ENCODE measurements at places on chromosomes 5 and 9.

DNA sequence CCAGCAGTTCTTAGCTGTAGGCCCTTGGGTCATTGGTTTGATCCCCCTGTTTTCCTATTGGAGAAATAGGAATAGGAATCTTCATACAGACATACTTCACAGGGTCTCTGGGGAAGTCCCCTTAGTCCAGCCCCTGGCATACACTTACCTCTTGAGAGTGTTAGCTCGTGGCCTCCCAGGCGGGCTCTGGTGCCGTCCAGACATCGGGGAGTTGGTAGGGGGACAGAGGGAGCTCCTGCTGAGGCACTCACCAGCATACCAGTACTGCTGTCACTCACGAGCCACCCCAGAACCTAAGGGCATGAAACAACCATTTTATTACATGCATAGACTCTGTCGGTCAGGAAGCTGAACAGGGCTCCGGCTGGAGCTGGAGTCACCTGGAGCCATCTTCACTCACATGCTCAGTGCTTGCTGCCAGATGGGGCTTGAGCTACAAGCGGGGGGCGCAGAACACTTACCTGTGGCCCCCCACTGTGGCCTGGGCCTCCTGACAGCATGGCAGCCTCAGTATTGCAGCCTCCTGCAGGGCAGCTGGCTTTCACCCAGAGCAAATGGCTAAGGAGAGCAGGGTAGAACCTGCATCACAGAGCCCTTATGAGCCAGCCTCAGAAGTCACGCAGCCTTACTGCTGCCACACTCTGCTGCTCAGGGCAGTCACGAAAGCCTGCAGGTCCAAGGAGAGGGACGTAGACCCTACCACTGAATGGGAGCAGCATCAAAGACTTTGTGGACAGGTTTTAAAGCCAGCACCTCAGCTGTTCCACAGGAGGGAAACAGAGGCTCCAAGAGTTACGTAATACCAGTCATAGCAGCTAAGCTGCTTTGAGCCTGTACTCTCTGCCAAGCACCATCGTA lies 58.3 kb upstream of the ANGPTL2 start:
- DNase-seq, result peak; percentile 42

- no peak for DNase-seq
Measured at GRCh38 chr5:14901462-14902051, 30.0 kb upstream of the ANKH start.

DNA sequence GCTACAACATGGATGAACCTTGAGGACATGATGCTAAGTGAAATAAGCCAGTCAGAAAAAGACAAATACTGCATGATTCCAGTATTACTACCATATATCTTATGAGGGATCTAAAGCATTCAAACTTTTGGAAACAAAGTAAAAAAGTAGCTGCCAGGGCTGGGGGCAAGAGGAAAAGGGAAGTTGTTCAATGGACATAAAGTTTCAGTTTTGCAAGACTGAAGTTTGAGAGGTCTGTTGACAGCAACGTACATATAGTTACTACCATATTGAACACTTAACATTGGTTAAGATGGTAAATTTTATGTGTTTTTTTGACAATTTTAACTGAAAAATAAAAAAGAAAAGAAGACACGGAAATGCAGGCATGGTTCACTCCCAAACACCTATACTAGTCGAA lies 77.6 kb downstream of the MAPKAP1 start:
- DNase-seq, result no peak

GRCh38 chr9:111897601-111898137 lies 1.1 kb downstream of the UGCG start:
- DNase-seq, result no peak

DNA sequence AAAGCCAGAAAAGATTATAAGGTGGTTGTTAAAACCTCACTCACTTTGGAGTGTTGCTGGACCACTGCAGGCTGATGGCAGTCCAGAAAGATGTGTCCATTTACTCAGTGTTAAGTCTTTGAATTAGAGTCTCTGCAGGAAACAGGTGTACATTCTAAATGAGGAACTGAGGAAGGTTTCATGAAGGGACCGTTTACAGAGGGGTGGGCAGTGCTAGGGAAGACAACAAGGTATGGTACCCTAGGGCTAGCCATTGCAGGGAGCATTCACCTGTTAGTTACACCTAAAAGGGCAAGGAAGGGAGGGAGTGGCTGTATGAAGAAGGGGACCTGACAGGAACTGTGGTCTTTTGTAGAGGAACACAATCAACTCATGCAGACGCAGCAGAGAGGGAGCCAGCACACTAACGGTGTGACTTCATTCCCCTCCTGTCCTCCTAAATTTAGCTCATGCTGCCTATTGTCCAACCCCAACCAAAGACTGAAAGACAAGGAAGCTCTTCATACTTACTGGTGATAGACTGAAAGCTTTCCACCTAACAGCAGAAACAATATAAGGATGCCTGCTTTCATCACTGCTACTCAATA lies 32.2 kb upstream of the PAX5 start:
- peak; percentile 19 for DNase-seq

DNA sequence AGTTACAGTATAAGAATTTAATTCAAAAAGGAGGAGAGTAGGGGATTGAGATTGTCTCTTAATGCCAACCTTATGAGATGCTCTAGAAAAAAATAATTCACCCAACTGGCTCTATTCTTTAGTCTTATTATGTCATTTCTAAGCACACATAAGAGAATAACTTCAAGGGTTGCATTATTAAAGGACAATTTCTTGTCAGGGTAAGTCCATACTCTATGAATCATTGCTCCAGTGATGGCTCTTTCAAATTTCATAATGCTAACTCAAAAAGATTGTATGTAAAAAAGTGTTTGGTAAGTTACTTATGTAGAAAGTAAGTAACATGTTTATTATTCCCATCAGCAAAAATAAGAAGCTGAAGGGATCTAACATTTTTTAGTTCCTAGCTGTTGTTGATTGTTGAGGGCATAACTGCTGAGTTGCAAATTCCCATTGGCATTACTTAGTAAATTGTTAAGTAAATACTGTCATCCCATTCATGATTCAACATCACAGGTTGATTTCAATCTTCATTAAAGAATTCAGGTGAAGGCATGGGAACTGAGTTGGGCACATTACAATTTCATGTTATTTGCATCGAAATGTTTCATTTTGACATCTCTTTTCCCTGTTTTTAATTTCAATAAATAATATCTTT lies 28.6 kb downstream of the ALDH1A1 start:
- no peak for DNase-seq

DNA sequence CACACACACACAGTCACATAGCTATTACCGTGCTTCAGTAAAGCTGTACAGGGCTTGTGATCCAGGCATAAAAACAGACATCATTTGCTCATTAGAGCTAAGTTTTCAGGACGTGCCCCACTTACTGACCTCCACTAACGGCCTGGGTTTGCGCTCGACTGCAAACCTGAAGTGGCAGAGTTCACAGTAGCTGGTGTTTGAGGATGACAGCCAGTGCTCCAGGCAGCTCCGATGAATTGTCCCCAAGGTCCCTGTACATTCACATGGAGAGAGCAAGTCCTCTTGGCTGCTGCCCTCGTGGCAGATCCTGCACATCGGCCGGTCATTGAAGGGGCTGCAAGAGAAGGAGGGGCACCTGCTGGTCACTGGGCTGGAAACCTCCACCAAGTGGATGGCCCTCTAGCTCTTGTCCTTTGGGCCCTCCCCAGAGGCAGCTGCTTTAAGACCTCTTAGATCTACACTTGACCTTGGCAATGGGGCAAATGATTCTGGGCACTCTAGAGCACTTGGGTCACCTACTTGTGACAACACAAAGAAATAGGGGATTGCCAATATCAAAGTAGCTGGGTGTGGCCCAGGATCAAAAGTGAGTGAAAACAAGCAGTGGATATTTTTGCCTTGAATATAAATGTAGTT lies 115.4 kb downstream of the MARCHF3 start:
- no peak for DNase-seq

DNA sequence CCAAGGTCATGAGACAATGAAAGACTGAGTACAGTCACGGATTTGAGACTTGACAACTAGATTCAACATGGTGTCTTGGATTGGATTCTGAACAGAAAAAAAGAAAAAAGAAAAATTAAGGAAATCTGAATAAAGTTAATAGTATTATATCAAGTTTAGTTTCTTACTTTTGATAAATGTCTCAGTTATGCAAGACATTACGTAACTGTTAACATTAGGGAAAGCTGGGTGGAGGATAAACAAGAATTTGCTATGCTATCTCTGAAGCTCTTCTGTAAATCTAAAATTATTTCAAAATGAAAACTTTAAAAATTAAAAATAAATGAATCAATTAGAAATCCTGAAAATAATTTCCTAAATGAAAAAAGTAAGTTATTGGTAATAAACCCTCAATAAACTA lies 14.4 kb upstream of the DCAF12 start:
- no peak for DNase-seq

GRCh38 chr5:98031496-98031895 lies 742.0 kb upstream of the RGMB start:
- no peak for DNase-seq

DNA sequence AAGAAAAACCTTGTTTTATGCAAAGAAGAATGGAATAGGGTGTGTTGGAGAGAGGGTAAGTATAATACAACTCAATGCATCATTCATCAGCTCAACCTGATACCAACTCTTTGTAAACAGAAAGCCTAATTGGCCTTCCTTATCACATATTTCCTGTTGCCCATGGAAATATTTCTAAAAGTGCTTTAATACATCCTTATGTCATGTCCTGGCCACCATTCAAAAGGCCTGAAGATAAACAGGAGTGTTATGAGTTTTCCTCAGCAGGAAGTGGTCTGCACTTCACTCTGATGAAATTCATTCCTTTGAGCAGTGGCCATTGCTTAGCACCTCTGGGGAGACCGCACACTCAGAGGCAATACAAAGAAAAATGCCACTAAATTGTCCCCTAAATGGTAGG lies 511.2 kb downstream of the SEMA5A start:
- DNase-seq, result no peak

DNA sequence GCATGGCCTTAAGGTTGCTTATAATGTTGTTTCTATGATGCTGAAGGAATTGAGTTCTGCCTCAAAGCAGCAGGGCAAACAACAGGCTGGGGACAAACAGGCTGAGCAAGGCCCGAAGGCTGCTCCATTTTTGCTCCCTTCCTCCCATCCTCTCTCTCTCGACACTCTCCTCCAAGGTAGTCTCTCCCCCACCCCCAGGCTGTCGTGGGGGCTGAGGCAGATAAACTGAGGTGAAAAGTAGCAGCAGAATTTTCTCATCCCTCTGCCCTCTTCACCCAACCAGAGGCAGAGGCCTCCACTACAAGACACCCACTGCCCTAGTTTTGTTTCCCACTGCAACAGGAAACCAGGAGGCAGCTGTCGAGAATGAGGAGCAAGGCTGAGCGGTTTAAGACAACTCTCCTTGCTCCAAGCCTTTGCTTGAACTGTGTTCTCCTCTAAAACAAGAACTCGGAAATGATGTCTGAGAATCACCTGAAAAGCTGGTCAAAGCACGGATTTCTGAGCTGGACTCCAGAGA lies 13.5 kb upstream of the GNA14 start:
- DNase-seq, result no peak

- no peak for DNase-seq
Measured at GRCh38 chr5:147800491-147800890, 18.0 kb upstream of the JAKMIP2 start.

GRCh38 chr5:115952588-115952987 lies 9.7 kb upstream of the LVRN start:
- DNase-seq, result no peak

DNA sequence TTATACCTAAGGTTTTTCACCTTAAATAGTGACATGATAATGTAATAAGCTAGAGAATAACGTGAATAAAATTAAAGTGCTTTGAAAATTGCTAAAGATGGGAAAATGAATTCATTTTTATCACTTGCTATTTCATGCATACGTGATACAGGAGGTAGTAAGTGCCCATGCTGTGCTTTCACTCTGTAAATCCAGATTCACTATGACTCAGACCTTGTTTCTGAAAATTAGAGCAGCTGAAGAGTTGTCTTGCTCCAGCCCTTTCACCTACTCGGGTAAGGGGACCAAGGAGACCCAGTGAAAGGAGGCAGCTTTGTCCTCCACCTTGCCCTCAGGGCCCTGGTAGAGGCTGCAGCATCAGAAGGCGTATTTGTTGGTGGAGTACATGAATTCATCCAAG lies 87.9 kb downstream of the ANKH start:
- no peak for DNase-seq

- no peak for DNase-seq
Measured at GRCh38 chr5:73783828-73784227, 157.8 kb downstream of the ARHGEF28 start.

DNA sequence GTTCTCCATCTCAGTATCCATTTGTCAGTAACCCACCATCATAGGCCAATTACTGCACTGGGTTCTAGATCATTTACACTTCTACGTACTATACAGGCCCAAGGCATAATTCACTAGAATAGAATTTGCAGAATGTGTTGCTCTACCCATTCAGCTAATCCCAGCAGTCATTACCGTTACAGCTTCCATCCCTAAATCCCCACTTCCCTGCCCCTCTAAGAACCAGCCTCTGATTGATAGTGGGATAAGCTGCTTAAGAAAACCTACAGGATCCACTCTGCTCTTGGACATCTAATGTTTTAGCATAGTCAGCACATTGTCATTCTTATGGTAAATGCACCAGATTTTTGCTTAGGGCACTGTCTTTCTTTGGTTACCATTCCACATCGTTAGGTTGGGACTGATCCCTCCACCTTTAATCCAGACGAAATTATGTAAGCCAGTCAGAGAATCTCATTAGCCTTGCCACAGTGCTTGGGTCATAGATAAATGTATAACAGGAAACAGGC lies 39.3 kb upstream of the CHD1 start:
- no peak for DNase-seq

Measured in Peyer's patch (tissue), 4 donors.